ENCODE measurements at places on chromosomes 16 and 17.

DNA sequence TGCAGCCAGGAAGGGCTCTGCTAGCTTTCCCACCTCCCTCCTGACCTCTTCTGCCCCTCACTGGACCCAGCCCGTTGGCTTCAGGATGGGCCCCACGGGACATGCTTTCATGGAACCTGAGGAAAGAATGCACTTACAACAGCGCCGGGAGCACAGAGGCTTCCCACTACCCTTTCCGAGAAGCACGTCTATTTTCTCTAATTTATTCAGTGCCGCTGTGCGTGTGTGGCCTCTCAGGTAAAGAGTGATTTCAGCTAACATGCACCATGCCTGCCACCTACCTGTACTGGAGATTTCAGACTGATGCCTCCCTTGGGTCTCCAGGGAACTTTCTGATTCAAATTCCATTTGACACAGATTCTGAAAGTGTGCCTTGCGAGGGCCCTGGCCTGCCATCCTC is 140.1 kb downstream of the CYLD start:
- DNase-seq: no peak

DNA sequence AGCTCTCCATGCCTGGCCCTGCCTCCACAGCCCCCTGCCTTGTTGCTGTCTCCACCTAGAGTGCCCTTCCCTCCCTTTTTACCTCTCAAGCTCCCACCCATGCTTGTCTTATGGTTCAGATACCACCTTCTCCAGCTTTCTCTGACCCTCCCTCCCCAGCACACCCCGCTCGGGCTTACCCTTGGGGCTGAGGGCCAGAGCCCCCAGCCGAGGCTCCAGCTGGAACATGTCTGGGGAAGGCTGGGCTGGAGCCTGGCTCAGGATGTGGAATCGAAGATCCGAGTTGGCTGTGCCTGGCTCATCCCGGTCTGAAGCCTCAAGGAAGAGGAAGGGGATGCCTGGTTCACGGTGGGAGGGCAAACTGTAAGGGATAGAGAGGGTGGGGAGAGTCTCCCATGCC is 3.6 kb downstream of the CDH16 start:
- DNase-seq: no peak

DNA sequence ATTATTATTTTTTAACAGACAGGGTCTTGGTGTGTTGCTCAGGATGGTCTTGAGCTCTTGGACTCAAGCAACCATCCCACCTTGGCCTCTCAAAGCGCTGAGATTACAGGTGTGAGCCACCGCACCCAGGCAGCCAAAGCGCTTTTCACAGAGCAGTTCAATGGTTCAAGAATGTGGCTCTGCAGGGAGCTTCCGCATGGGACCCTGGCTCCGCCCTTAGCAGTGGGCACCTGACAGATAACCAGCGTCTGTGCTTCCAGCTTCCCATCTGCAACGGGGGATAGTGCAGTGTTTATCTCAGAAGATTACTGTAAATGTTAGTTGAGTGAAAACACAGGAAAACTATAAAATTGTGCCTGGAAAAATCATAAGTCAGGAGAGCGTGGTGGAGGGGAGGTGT is 99.4 kb downstream of the KCNJ12 start:
- no peak for DNase-seq

- DNase-seq: peak; percentile 71
Observed at GRCh38 chr17:73297934-73298861, 13.6 kb downstream of the CDC42EP4 start.

DNA sequence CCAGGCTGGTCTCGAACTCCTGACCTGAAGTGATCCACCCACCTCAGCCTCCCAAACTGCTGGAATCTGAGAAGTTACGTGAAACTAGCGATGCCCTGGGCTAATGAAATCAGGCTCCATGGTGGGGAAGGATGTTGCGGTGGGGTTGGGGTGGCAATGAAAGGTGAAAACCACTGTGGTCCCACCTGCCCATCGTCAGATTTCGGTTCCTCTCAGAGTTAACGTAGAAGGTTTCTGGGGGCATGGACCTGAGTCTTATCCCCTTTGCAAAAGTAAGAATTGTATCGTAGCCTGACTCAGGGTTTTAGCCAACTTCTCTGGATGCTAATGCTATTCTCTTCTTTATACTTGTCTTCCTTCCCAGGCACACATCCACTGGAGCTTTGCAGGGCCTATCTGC is 402.3 kb downstream of the WWOX start:
- DNase-seq: no peak

GRCh38 chr16:86616906-86617305 is 38.6 kb downstream of the FOXL1 start:
- no peak for DNase-seq

GRCh38 chr16:3135126-3135715 is 392 bp downstream of the ZNF213 start:
- DNase-seq: no peak

DNA sequence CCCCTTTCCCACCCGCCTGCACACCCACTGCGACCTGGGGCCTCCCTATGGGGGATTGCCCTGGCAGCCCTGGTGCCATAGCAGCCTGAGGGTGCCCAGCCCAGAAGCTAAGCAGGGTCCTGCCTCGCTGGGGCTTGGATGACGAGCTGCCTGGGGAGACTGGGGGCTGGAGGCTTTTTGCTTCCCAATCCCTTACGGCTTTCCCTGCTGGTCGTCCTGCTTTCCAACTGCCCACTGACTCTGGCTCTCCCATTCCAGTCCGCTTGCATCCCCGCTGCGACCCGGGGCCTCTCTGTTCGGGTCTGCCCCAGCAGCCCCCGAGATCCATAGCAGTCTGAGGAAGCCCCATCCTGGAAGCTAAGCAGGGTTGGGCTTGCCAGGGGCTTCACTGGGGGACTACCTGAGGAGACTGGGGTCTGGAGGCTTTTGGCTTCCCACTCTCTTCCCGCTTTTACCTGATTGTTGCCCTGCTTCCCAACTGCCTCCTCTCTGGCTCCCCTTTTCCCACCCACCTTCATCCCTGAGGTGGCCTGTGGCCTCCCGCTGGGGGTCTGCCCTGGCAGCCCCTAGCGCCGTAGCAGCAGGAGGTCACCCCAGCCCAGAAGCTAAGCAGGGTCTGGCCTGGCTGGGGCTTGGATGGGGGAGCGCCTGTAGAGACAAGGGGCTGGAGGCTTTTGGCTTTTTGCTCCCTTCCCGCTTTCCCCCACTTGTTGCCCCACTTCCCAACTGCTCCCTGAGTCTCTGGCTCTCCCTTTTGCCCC is 2292.8 kb downstream of the TP53TG3F start:
- DNase-seq: no peak

- no peak for DNase-seq
Observed at GRCh38 chr16:75789237-75789636, 62.9 kb upstream of the CPHXL start.

- DNase-seq: peak; percentile 42
Observed at GRCh38 chr17:79842136-79842655, 3.0 kb upstream of the CBX4 start.

DNA sequence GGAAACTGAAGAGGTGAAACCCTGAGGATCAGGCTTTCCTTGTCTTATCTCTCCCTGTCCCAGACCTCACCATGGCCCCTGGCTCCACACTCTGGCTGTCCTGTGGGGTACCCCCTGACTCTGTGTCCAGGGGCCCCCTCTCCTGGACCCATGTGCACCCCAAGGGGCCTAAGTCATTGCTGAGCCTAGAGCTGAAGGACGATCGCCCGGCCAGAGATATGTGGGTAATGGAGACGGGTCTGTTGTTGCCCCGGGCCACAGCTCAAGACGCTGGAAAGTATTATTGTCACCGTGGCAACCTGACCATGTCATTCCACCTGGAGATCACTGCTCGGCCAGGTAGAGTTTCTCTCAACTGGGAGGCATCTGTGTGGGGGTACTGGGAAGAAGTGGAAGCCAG is 1.4 kb downstream of the CD19 start:
- no peak for DNase-seq

GRCh38 chr16:25748092-25748654 is 56.4 kb downstream of the HS3ST4 start:
- DNase-seq: no peak

DNA sequence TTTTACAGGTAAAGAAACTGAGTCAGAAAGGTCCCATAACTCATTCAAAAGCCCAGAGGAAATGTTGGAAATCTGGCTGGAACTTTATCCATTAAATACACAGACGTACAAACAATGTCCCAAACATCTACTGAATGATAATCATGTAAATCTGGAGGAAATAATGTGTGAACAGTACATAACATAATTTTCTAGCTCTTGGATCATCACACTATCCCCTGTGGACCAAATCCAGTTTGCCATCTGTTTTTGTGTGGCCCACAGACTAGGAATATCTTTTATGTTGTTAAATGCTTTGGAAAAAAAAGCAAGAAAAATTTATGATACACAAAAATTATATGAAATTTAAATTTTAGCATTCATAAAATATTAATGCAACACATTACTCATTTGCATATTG is 389.9 kb upstream of the SOX9 start:
- DNase-seq: no peak

- no peak for DNase-seq
Observed at GRCh38 chr16:67283039-67283825, 3.9 kb downstream of the PLEKHG4 start.

DNA sequence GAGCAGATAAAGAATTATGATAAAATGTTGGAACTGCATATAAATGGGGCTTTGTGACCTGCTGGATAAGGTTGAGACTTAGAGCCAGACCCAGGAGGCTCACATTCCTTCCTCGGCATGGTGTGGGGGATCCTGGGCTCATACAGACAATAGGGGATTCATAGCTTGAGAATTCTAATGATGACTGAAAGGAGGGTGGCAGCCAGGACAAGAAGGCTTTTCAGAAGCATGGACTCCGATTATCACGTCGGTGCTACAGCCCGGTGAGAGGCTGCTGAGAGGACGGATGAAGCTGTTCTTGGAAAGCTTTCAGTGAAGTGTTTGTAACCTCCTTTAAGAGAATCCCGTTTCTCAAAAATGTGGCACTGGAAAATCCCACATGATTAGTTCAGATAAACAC is 167.2 kb downstream of the ANKFN1 start:
- DNase-seq: no peak

GRCh38 chr16:9300252-9300651 is 208.8 kb downstream of the HAPSTR1 start:
- DNase-seq: no peak

- no peak for DNase-seq
Observed at GRCh38 chr16:86621966-86622365, 43.6 kb downstream of the FOXL1 start.

- no peak for DNase-seq
Observed at GRCh38 chr17:75518201-75518600, 1.9 kb downstream of the TSEN54 start.

- DNase-seq: no peak
Observed at GRCh38 chr16:68779891-68780290, 42.8 kb downstream of the CDH1 start.

GRCh38 chr17:40283662-40284061 is 4.0 kb upstream of the CDC6 start:
- no peak for DNase-seq

DNA sequence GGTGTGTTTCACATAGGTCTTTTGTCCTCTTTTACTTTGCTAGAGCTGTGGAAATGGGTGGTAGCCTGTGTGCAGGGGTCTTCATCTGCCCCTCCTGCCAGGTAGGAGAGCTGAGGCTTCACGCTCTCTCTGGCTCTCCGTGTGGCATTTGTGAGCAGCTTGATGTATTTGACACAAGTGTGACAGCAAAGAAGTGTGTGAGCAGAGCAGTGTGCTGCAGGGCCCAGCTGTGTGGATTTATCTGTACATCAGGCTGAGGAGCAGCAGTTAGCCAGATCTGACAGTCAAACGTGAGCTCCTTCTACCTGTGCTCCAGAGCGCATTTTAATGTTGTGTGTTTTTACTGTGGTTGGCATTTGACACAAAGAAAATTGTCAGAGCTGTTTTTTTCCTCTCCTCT is 101.8 kb downstream of the FTO start:
- DNase-seq: no peak

DNA sequence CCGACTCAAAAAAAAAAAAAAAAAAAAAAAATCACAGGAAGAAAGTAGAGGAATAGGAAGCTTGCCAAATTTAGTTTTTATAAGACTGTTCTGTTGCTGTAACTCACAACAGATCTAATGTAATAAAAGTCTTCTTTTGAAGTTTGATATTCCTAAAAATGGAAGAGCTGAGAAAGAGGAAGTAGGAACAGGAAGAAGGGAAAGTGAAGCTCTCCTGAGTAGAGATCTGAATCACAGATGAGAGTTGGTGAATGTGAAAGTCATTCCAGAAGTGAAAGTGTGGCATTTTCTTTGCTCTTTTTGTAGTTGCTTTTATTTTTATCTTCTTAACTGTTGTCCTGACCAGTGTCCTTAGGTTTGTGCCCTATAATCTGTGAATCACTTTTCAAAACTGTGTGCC is 2.1 kb downstream of the NMT1 start:
- DNase-seq: no peak

- no peak for DNase-seq
Observed at GRCh38 chr16:4058386-4058785, 57.9 kb downstream of the ADCY9 start.

DNA sequence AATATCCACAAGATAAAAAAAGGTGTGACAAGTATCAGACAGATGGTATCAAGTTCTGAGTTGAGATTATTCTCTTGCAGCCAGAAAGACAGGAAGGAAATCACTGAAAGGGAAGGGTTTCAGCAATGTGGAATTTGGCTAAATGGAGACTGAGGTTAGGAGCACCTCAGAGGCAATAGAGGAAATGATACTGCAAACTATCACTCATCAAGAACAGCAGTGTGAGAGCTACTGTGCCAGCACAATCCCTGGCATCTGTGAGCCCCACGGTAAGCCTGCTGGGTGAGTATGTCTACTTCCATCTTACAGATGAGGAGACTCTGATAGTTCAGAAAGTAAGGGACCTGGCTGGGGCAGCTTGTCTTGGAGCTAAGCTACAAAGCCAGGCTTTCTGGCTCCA is 162.0 kb downstream of the SALL1 start:
- DNase-seq: no peak

- DNase-seq: no peak
Observed at GRCh38 chr16:50669741-50670140, 11.4 kb downstream of the SNX20 start.

GRCh38 chr16:28125592-28125991 is 62.1 kb upstream of the GSG1L start:
- no peak for DNase-seq

- no peak for DNase-seq
Observed at GRCh38 chr16:57166951-57167350, 18.9 kb downstream of the PSME3IP1 start.

DNA sequence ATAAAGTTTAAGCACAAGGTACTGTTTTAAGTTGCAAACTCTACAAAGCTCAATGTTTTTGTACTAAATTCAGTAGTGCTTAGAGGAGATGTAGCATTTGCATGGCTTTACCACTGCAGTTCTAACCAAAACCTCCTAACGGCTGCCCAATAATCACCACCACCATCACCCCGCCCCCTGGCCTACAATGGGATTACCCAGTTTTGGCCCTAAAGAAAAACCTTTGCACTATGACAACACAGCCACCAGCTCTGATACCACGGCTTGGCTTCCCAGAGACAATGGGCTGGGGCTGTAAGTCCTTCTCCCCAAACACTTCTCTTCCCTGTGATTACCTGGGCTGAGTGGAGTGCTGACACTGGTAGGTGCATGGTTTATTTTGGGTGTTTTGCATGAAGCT is 58.4 kb upstream of the MTMR4 start:
- no peak for DNase-seq

All from WERI-Rb-1 (cell line).